ENCODE measurements at places on chromosomes 1 and 21. TPM values are rescaled to one million over a fixed set of nuclear protein-coding genes. Genes with fewer than 3 reads are reported as not detected.

The CNIH4 gene
- 62.2 TPM for total RNA-seq

The GOLT1A gene
- total RNA-seq, result not detected

The TNFAIP8L2 gene
- 3.0 TPM for total RNA-seq

The S100A3 gene
- total RNA-seq, result 4.1 TPM

The ADORA1 gene
- 1.3 TPM for total RNA-seq

DNA sequence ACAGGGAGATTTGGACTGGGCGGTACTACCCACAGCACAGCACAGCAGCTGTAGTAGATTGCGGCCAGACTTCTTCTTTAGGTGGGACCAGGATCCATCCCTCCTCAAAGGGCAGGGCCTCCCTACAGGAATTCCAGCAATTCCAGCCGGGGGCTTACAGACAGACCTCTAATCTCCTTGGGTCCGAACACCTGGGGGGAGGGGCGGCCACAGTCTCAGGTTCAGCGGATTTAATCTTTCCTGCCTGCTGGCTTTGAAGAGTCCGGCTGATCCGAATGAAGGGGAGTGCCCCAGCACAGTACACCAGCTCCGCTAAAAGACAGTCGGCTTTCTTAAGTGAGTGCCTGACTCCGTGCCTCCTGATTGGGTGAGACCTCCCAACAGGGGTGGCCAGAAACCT, 1708.5 kb downstream of the BRINP3 start:
- DNase-seq, result peak; percentile 57

DNA sequence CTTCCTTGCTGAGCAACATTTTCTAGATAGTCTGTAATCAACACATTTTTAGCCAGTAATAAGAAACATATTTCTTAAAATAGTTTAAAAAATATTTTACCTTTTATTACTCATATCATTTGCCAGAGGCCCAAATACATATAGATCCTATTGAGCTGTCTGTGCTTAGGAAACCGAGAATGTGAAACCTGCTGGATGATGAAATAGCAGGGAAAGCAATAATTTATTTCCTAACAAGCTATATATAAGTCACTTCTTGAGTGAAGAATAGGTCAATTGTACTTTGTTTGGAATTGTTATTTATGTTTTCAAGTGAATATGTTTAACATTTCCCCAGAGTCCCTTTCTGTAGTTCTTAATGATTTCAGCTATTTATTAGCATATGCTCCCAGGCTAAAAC, 339.9 kb upstream of the TMPRSS15 start:
- DNase-seq, result no peak

- DNase-seq, result no peak
Measured at GRCh38 chr1:55150880-55151588, 64.1 kb downstream of the USP24 start.

GRCh38 chr1:203275656-203276272, 29.6 kb upstream of the BTG2 start:
- DNase-seq, result peak; percentile 69

DNA sequence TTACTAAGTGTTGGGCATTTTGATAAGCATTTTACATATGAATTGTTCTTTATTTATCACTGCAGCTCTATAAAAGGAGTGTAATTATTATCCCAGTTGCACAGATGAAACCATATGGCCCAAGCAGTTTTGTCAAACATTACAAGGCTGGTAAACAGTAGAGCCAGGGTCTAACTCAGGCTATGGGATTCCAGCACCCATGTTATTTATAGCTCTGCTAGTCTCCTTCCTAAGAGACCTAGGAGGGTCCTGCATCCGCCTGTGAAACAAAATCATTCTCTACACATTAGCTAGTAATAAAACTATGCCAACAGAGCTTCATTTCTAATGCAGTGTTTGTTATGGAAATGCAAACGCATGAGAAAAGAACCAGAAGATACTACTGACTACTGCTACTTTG, 58.6 kb downstream of the IL23R start:
- DNase-seq, result no peak

DNA sequence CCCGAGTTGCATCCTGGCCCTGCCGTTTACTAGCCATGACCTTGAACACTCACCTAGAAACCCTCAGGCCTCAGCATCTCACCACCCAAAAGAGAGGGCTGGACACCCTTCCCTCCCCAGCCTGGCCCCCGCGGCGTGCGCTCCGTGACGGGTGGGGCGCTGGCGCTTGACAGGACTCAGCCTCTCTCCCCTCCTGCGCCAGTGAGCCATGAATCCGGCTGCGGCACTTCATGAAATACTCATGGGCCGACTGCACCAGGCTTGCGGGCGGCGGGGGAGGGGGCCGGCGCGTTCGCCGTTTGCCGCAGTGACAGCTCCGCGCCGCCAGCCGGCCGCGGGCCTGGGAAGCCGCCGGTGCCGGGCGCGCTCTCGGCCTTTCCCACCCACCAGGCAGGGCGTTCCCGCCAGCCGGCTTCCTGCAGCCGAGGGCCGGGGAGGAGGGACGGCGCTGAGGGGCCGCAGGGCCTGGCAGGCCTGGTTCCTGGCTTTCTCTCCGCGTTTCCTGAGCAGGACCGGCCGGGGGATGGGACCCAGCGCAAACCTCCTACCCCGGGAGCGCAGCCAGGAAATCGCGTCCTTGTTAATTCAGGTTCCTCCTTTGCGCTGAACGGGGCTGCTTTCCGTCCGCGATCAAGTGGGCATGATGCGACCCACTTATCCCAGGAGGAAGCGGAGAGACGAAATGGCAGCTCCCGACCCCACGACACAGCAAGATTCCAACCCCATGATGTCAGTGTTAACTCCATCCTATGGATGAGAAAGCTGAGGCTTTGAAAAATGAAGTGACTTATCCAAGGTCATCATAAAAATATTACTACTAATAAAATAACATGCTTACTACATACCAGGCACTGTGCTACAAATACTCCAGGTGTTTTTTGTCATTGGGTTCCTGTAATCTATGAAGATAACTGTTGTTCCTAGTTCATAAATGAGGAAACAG, 9.1 kb upstream of the LUZP1 start:
- peak; percentile 94 for DNase-seq

GRCh38 chr1:110475362-110476027, 24.5 kb downstream of the PROK1 start:
- DNase-seq, result peak; percentile 67

DNA sequence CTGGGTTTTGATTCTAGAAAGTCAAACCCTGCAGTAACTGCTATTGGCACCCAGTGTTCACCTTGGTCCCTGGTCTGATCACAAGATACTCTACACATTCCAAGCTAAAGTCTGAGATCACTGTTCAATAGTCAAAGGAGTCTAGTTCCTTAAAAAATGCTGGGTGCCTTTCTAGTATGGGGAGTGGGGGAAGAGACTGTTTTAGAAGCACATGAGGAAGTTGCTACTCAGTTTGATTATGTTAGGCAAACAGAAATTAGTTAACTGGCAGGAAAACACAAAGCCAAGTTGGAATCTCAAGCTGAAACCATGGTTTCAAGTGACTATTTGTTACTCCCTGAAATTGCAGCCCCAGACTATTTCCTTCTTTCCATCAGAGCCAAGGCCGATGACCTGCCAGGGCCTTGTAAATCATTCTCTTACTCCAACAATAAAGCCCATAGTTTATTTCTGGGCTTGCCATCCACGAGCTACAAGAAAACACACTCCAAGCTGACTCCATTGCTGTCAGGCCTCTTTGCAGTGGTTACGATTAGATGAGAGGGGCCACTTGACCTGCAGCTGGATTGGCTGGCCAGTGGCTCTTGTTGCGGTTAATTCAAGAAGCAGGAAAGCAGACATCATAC, 21.1 kb upstream of the VTCN1 start:
- no peak for DNase-seq

GRCh38 chr1:59007429-59007819, 223.6 kb upstream of the JUN start:
- DNase-seq, result no peak

GRCh38 chr1:107048241-107048640, 8.2 kb upstream of the PRMT6 start:
- no peak for DNase-seq

- no peak for DNase-seq
Measured at GRCh38 chr21:21762855-21763254, 764.6 kb downstream of the NCAM2 start.

GRCh38 chr1:49293016-49293415, 516.3 kb upstream of the BEND5 start:
- no peak for DNase-seq

- no peak for DNase-seq
Measured at GRCh38 chr21:14584357-14585095, 38.4 kb upstream of the SAMSN1 start.

DNA sequence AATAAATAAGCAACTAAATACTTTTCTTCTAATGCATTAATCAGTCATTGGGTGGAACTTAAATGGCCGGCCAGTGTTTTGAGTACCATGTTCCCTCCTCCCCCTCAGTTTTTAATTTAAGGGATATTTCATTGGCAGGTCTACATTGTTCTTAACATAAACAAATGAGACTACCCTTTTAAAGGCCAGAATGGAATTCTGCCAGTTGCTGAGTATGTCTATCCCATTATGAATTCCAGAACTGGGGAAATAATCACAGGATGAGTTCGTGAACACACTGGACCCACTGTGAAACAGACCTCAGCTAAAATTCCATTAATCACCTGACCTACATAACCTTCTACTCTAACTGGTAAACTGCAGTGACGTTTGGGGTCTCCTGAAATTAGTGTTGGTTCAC, 305.5 kb upstream of the PKN2 start:
- DNase-seq, result no peak

DNA sequence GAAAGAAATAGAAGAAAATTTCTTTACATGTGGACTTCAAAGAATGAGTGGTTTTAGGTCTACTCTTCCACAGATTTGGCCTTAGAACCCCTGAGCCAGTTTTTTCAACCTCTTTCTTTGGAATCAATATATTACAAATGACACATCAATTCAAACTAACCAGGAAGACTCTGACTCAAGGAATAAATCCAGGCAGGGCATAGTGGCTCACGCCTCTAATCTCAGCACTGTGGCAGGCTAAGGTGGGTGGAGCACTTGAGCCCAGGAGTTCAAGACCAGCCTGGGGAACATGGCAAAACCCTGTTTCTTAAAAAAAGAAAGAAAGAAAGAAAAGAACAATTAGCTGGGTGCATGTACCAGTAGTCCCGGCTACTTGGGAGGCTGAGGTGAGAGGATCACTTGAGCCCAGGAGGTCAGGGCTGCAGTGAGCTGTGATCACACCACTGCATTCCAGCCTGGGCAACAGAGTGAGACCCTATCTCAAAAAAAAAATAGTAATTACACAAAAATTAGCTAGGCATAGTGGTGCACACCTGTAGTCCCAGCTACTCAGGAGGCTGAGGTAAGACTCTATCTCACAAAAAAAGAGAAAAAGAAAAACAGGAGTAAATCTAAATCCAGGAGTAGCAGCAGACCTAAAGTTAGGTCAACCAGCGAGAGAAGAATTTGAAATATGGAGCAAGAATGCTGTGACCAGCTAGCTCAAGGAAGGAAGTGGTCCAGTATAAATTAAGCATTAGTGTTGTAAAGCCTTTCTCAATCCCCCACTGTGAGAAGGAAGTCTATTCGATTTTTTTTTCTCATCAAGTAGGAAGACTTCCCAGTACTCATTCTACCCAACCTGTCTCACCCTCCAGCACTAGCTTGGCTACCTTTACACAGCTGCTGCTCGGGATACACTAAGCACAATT, 1.9 kb downstream of the SORT1 start:
- no peak for DNase-seq
